LHCN-M2 (cell line): ENCODE measurements at places on chromosomes 3 and 15. TPM values are rescaled to one million over a fixed set of nuclear protein-coding genes. Genes with fewer than 3 reads are reported as not detected.

PRR23C gene
- not detected in 2 replicates for total RNA-seq

DNA sequence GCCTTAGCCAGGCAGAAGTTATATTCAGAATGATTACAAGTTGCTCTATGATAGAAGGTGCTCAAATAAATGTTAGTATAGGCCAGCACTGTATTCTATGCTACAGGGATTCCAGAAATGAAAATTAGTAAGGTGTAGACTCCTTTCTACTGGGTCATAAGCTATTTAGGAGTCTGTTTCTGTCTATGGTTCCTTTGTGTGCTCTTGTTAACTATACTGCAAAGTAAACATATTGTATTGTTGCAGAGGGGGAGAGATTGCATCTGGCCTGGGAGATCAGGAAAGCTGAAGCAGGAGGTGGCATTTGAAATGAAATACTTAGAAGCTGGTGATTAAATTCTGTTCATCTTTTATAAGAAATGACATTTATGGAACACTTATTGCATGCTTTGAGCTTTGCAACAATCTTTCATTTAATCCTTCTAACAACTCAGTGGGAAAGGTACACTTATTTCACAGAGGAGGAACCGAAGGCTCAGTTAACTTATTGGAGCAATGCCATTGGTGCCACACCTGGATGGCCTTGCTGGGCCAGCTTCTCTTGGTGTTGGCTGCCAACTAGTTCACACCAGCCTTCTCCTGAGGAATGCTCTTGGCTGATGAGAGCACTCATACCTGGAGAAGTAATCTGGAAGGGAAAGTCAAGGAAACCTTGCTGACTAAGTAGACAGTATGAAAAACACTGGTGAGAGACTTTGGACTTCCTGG lies 39.1 kb downstream of the ABHD5 start:
- no peak for DNase-seq

GRCh38 chr3:99921986-99922385 lies 104.3 kb downstream of the CMSS1 start:
- no peak for DNase-seq

PLA1A gene
- 0.13 TPM in 1 of 2 replicates, not detected in the other for total RNA-seq

GOLGA8T gene
- not detected in 2 replicates for total RNA-seq

DNA sequence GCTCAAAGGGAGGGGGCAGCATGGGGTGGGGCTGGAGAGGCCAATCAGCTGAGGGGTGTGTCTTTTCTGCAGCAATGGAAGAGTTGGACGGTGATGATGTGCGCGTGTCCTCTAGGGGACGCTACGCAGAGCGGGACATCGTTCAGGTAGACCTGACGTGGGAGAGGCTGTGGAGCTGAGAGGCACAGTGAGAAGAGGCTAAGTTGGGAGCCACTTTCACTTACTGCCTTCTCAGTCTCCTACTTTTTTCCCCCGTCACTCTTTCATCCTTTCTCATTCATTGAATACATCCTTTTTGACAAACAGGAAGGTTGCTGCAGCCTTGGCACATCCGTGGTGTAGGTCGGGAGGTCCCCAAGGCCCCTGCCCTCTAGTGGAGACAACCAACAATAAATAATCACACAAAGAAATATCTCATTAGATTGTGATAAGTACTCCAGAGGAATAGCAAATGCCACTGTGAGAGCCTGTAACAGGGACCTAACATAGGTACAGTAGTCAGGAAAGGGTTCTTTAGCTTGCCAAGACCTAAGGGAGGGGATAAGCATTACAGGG lies 4.4 kb upstream of the BRPF1 start:
- no peak for DNase-seq

PPP4R2 gene
- 50.3 and 53.6 TPM in 2 replicates for total RNA-seq

DNA sequence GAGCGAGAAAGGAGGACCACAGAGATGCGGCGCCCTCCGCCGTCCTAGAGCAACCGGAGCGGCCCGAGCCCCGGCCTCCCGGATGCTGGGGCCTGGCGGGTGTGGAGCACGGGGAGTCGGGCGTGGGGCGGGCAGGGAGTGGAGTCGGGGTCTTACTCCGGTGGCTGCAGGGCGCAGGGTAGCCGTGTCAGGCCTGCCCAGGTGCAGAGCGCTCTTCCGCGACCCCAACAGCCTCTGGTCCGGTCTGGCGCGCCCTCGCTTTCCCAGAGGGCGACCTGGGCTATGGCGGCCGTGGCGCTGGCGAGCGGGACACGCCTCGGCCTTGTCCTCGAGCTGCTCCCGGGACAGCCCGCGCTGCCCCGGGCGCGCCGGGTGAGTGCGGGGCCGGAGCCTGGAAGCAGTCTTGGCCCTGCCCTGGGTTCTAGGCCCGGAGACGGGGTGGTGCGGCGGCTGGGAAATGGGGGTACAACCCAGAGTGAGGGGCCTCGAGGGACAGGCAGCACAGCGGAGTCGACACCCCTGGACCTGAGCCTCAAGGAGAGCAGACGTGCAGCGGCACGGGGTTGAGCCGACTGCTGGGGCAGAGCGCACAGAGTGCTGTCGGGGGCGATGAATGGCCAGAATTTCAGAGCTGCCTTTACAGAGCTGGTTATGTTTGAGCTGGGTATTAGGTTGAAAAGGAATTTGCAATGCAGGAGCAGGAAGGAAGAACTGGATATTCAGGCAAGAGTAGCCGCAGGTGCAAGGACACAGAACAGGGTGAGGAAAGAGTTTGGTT lies at the start of gene ZNF662:
Gene ZNF662 (plus strand): TSS at position 73 of the 778 bp plus-strand sequence. CDS start 1,973 bp downstream, outside the sequence.
- peak; percentile 31 for DNase-seq

INSYN1 gene
- 0.19 and 0.29 TPM in 2 replicates for total RNA-seq

GRCh38 chr3:125140818-125141595 lies 71.5 kb downstream of the SLC12A8 start:
- DNase-seq, result peak; percentile 64

DNA sequence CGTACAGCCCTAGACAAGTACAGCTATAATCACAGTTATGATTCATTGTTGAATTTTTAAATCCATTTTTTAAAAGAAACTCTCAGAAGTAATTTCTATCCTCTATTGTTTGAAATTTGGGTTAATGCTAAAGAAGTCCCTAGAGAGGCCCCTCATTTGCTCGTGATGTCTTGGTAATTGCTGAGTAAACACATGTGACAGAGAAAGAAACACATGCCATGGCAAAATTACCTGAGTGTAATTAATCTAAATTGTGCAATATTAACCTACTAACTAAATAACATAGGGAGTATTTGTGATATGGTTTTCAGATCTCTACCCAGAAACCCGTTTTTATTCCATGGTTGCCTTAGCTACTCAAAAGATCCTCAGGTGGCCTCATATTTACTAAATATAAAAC lies 10.8 kb downstream of the NEK10 start:
- no peak for DNase-seq

QRICH1 gene
- 74.6 and 83.8 TPM in 2 replicates for total RNA-seq

DNA sequence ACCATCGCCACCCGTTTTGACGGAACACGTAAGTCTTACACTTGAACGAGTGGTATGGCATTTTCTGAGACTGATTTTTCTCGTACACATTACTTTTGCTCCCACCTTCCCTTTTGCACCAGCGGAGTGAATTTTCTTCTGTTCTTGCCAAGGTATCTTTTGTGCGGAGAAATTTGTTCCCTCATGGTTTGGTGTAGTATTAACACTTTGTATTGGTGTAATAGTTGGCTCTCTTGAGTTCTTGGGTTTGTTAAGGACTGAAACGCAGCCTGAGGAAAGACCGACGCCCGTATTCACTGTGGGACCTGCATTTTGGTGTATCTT lies 420 bp downstream of the KCNH8 start:
- DNase-seq, result no peak

- no peak for DNase-seq
These were observed 13.2 kb upstream of the EDC3 start for GRCh38 chr15:74709011-74709410.

DNA sequence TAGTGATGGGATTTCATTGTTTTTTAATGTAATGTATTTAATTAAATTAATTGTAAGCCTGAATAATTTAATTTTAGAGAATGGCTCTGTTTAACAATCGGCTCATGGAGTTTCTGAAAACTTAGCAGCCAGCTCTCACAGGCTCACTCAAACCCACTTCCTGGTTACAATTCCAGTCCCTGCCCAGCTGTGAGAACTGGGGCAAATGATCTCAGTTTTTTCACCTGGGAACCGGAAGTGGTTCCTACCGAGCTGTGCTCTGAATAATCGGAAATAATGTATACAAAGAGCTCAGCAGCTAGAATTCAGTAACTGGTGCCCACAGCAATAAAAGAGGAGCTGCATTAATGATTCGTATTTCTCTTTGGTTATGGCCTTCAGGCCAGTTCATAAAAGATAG lies 244.3 kb upstream of the MCTP2 start:
- no peak for DNase-seq

GRCh38 chr15:26841514-26841913 lies 25.3 kb upstream of the GABRA5 start:
- no peak for DNase-seq

DNA sequence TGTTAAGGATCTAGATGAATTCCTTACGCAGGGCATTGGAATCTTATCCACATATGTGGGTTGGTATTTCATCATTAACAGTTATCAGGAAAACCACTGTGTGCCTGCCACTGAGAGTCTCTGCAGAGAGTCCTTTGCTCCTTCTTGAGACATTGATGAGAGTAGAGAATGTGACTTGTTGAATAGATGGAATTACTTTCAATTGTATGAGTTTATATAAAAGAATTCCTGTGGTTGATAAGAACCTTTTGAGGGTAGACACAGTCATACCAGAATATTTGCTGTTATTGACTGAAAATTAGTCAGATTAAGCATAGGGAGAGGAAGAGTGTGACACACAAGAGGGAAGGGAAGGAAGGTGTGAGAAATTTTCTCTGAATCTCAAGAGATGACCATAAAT lies 30.8 kb downstream of the ARHGEF26 start:
- DNase-seq, result peak; percentile 26

YEATS2 gene
- total RNA-seq, result 28.3 and 29.2 TPM in 2 replicates

ACTC1 gene
- total RNA-seq, result 634 and 759 TPM in 2 replicates

GRCh38 chr3:194610689-194611088 lies 22.5 kb downstream of the TMEM44 start:
- DNase-seq, result no peak

- no peak for DNase-seq
These were observed 6.5 kb downstream of the PLXNB1 start for GRCh38 chr3:48423241-48423882.

GRCh38 chr3:4398941-4399245 lies 68.2 kb downstream of the SUMF1 start:
- DNase-seq, result no peak

CCR8 gene
- not detected in 2 replicates for total RNA-seq

FBXL2 gene
- 21.9 and 27.8 TPM in 2 replicates for total RNA-seq

DNA sequence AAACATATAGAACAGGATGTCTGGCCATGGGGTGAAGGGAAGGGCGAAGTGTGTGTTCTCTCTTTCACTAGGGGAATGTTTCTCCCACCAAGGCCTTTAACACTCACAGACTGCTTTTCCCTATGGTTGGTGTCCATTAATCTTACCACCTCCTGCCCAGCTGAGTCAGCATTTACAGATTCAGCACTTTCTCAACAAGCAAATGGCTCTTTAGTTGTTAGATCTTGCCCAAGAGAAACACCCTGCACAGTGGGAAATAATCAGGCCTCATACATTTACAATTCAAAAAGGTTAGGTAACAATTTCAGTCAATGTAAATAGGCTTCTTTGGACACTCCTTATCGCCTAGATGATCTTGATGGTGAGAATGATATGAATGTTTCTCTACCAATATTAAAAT lies 418.2 kb downstream of the EPHA3 start:
- DNase-seq, result no peak

DNA sequence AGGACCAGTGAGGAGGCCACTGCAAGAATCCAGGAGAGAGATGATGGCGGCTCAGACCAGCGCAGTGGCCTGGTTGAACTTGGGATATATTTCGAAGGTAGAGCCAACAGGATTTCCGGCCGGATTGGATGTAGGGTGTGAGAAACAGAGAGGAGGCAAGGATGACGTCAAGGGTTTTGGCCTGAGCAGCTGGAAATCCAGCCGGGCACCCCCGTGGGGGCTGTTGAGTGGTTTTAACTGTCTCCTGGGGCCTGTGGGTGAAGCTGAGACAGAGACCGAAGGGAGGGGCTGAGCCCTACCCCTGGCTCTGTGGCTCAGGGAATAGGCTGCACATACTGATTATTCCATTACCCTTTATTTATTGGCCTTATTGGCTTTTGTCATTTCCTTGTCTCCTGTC lies 45.7 kb downstream of the EXOG start:
- DNase-seq, result peak; percentile 98

- DNase-seq, result no peak
These were observed 1041.9 kb downstream of the OTOL1 start for GRCh38 chr3:162538491-162538890.

- DNase-seq, result no peak
These were observed 263.8 kb downstream of the SLC9A9 start for GRCh38 chr3:143584474-143584873.

GRCh38 chr3:9778143-9779074 lies 8.7 kb upstream of the CAMK1 start:
- peak; percentile 35 for DNase-seq

GRCh38 chr3:33089515-33089914 lies 7.4 kb downstream of the GLB1 start:
- no peak for DNase-seq

FAM98B gene
- total RNA-seq, result 5.2 and 19.5 TPM in 2 replicates

GRCh38 chr3:59424268-59425010 lies 374.6 kb upstream of the CFAP20DC start:
- DNase-seq, result peak; percentile 76

GRCh38 chr3:30581067-30581585 lies 25.3 kb upstream of the TGFBR2 start:
- DNase-seq, result no peak

KIF7 gene
- 11.1 and 14.1 TPM in 2 replicates for total RNA-seq

ITIH4 gene
- 0.19 and 0.63 TPM in 2 replicates for total RNA-seq

DNA sequence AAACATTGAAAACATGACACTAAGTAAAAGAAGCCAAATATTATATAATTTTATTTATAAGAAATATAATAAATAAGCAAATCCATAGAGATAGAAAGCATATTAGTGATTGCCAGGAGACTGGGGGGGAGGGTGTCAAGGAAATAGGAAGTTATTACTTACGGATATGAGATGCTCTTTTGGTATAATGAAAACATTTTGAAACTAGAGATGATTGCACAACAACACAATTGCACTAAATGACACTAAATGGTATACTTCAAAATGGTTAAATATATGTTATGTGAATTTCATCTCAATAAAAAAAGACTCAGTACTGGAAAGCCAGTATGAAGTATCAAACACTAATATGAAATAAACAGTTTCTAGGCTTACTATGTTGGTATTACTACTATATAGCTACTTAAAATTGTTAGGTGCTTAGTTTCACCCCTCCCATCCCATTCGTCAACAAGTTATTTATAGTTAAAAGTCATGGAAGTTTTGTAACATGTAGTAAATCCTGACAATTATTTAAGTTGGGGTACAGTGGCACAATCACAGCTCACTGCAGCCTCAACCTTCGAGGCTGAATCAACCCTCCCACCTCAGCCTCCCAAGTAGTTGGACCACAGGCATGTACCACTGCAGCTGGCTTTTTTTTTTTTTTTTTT lies 43.7 kb downstream of the STAG1 start:
- no peak for DNase-seq

EOMES gene
- total RNA-seq, result not detected in 2 replicates
